ENCODE measurements at places on chromosomes 2 and 18.
A peak's percentile ranks its signal among the peaks of the same experiment; 100 is the strongest.

DNA sequence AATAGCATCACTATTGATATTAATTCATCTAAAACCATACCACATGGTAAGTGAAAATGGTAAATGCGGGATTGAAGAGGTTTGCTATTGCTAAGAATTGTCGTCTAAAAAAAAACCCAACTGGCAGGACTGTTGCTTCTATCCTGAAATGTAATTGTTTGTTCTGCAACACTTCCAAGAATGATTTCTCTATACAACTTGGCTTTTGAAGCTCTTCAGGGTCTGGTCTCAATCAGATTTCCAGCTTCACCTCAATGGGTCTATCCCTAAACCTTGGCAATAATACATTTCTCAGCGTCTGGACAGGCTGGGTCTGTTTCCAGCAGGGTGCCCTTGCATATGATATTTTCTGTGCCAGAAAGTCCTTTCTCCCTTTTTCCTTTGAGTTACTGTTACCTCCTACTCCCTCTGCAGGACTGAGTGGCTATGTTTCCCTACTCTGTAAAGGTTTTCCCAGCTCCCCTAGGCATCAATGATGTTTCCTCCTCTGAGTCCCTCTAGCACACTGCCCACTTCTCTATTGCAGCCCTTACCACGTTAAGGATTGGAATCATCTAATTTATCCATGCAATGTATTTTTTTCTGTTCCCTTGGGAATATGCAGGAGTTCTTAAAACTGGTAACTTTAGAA lies 118.2 kb upstream of the REV1 start:
- DNase-seq, result no peak

DNA sequence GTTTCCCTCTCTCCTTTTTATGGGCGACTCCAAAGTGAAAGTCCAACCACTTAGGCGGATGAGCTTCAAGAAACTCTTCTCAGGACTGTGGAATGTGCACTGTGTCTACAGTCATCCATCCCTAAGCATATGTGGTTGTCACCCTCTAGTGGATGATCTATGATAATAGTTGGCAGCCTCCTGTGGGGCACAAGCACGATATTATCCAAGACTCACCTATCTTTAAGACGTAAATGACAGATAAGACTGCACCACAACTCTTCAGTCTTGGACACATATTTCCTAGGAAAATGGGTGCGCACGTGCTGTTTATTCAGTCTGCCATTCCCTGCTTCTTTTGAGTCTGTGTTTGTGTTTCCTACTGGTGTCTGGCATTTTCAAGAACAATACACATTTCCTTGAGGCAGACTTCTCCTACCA lies 145.5 kb upstream of the CTAGE1 start:
- no peak for DNase-seq

- no peak for DNase-seq
Measured at GRCh38 chr18:58501066-58501896, 127.6 kb downstream of the ALPK2 start.

DNA sequence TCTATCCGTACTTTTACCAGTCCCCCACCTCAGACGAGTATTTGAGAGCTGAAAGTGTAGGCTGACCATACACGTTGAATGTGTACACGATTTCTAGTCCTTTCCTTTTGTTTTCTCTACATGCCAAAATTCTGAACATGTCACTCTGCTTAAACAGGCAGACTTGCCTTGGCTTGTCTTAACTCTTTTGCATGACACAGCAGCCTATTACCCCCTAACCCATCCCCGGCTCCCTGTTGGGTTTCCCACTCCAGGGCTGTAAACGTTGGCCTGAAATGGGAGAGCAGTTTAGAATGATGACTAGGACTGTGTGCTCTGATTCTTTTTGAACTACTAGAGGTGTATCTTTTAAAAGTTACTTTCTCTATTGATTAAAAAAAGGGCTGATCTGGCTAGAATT lies 19.1 kb downstream of the MTCL1 start:
- no peak for DNase-seq

- no peak for DNase-seq
Measured at GRCh38 chr2:45821558-45822271, 170.2 kb downstream of the PRKCE start.

GRCh38 chr2:99651930-99652670 lies 162.3 kb upstream of the REV1 start:
- no peak for DNase-seq

- DNase-seq, result no peak
Measured at GRCh38 chr2:40332191-40332826, 119.6 kb downstream of the SLC8A1 start.

DNA sequence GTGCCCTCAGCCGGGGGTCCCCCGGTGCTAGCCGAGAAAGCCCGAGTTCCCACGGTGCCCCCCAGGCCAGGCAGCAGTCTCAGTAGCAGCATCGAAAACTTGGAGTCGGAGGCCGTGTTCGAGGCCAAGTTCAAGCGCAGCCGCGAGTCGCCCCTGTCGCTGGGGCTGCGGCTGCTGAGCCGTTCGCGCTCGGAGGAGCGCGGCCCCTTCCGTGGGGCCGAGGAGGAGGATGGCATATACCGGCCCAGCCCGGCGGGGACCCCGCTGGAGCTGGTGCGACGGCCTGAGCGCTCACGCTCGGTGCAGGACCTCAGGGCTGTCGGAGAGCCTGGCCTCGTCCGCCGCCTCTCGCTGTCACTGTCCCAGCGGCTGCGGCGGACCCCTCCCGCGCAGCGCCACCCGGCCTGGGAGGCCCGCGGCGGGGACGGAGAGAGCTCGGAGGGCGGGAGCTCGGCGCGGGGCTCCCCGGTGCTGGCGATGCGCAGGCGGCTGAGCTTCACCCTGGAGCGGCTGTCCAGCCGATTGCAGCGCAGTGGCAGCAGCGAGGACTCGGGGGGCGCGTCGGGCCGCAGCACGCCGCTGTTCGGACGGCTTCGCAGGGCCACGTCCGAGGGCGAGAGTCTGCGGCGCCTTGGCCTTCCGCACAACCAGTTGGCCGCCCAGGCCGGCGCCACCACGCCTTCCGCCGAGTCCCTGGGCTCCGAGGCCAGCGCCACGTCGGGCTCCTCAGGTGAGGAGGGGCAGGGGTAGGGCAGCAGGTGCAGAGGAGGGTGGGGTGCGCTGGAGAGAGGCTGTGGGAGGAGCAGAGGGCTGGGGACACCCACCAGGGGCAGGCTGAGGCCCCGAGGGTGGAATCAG lies 14.1 kb upstream of the GMPPA start:
- DNase-seq, result no peak

GRCh38 chr18:55856229-55856628 lies 268.2 kb upstream of the TCF4 start:
- DNase-seq, result no peak

- DNase-seq, result no peak
Measured at GRCh38 chr2:47534179-47534919, 131.4 kb downstream of the MSH2 start.

GRCh38 chr18:11148680-11149440 lies 509 bp downstream of the PIEZO2 start:
- no peak for DNase-seq

DNA sequence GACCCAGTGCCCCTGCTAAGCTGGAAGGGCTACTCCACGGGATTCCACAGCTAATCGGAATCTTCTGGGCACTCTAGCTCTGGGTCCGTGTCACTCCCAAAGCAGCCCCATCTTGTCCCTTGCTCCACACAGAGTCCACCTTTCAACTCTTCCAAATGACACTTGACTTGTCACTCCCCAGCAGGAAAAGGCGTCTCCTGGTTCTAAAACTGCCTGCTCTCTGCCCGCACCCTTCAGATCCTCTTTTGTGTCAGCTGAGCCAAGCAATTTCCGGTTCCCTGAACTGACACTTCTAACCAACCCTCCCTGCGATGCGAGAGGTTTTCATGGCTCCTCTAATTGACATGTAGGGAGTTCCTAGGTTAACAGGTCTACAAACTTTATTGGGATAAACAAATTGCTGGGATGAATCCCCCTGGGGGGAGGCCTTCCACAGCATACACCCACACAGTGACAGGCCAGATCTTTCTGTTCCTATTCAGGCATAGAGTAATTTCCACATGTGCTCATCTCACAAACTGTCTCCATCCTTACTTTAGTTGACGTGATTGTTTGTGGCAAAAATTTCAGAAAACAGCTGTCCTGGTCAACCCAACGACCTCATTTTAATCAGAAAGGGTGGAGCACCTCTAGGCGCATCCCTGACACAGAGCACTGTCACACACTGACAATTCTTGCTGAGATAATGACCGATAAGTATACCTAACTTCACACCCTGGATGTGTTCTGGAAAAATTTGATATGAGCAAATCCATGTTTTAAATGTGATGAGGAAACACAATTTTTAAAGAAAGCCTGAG lies 104.9 kb downstream of the RBMS1 start:
- peak; percentile 39 for DNase-seq

- no peak for DNase-seq
Measured at GRCh38 chr2:181185421-181185820, 205.0 kb downstream of the UBE2E3 start.

DNA sequence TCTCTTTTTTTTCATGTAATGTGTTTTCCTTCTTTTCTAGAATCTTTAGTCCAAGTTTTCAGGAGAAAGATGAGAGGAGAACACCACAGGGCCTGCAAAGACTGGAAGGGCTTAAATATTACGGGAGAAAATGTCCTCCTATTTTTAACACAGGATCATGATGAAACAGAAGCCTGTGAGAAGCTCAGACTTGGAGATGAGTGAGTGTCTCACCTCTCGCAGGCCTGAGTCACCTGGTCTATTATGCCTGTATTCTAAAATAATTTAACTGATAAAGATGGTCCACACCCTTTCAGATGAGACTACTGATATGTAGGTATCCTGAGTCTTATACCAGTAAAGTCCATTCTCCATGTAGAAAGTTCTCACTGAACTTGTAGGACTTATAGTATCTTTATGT lies 143.2 kb downstream of the EPHA4 start:
- DNase-seq, result no peak

DNA sequence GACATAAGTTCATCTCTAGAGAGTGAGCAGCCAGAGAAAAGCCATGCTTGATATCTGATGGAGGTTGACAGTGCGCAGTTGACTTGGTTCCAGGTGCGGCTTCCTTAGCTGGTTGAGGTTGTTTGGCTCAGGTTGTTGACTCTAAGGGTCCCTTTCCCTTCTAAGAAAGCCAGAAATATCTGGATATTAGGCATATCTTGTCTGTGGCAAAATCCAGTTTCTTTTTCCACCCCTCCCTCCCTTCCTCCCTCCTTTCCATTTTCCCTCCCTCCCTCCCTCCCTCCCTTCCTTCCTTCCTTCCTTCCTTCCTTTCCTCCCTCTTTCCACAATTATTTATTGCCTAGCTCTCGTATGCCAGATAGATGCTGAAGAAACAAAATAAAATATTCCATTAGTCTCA lies 82.6 kb upstream of the TNP1 start:
- no peak for DNase-seq
